ENCODE measurements at places on chromosomes 3 and 15.

- no peak for DNase-seq
Observed at GRCh38 chr15:70547846-70548487, 215.4 kb downstream of the UACA start.

DNA sequence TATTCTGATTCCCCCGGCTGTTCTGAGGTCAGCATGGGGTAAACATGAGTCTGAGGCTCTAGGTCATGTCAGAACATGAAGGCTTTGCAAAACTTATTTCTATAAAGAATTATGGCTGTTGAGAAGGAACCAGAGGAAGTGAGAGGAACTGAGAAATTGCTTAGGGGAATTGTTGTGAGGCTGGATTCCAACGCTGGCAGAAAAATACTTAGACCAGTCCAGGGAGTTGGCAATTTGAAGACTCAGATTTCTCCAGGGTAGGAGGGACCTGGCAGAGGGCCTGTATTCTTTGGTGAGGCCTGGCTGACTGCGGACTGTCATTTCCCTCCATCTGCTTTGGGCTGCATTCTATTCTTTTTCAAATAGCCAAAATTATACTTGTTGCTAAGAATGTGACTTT is 155.5 kb downstream of the PLD1 start:
- DNase-seq = no peak

DNA sequence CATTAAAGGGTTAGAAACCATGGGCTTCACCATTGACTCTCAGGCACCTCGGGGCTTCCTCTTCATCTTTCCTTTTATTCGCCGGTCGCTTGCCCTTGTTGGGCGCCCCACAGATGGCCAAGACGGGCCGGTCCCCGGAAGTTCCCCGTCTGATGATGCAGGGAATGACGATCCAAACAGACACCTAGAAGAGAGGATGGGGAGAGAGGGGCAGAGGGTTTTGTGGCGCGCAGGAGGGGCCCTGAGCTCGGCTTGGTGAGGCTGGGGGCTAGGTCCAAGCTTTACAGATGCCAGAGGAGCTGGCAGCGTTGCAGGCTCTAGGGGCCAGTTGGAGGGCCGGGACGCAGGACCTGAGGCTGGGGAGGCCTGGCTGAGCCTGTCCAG is 532 bp upstream of the ESYT3 start:
- DNase-seq = no peak

- no peak for DNase-seq
Observed at GRCh38 chr3:129036222-129037092, 24.1 kb upstream of the GP9 start.

DNA sequence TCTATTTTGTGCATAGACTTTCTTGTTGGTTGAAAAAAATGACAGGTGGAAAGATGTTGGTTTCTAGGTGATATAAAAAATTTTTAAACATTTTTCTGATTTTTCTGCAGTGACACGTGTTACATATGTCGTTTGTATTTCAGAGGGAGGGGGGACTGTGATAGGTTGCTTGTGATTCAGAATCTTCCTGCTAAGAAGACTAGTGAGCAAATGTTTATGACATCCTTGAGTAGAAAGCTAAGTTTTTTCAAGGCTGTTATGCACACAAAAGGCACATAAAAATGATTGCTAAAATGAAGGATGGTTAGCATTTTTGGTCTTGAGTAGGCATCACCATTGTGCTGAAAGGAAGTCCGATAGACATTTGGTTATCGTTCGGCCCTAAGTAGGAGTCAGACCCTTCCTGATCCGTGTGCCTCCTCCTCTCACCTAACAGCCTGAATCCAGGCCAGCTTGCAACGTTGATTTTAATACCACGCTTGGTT is 1.5 kb downstream of the ZNF639 start:
- DNase-seq = peak; percentile 32

GRCh38 chr3:185060655-185061054 is 92.2 kb downstream of the C3orf70 start:
- DNase-seq = no peak

DNA sequence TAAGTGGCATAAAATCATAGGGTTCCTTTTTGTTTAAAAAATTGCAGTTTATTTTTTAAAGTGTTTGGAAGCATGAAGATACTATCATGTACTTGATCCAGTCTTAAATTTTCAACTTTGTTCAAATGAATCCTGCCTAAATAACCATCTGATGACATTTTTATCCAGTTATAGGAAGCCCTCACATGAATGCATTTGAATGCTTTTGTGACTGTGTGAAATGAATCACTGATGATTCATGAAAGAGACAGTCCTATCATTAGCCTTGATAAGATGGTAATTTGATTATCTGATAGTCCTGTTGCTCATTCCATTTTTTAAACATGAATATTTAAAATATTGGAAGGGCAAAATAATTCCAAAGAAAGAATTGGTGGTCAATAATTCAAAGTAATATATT is 401.9 kb upstream of the ROBO2 start:
- DNase-seq = no peak

DNA sequence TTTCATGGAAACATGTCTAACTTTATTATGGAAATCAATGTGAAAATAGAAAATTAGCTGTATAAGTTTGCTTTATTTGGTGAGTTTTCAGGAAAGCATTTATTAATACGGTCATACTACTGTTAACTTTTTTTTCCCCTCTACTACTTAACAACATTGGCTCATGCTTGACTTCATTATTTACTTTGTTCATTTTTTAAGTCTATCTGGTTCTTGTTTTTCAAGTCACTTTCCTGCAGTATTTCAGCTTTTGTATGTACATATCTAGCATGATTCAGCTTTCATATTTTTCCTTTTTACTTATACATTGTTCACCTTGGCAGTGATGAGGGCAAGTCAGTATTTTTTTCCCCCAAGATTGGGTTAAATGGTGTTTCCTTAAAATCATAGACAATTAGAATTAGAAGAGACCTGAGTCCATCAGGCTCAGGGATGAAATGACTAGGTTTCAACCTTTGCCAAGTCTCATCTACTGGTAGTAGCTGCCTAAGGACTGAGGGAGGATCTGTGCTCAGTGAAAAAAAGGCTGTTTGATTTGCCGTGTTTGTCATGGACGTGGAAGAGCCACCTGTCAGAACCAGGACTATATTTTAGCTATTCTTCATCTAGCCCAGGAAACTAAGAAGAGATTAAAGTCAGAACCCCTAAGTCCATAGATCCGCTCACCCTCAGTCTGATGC is 15.4 kb downstream of the TMOD3 start:
- DNase-seq = no peak

- DNase-seq = no peak
Observed at GRCh38 chr15:20358779-20359414, 182.7 kb downstream of the GOLGA6L6 start.

DNA sequence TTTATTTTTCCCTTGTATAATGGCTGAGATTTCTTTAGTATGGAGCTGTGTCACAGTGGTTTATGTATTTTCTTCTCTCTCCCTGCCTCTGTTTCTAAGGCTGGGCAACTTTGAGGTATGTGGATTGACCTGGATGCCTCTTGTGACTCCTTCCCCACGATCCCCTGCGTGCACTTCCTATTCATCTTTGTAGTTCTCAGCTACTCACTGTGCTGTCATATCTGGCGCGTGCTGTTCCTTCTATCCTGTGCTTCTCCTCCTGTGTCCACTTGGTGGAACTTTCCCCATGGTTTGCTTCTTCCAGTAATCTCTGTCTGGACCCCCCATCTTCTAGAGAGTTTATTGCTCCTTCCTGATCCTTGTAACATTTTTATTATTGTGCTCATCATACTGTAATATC is 97.3 kb downstream of the AKAP13 start:
- DNase-seq = no peak

DNA sequence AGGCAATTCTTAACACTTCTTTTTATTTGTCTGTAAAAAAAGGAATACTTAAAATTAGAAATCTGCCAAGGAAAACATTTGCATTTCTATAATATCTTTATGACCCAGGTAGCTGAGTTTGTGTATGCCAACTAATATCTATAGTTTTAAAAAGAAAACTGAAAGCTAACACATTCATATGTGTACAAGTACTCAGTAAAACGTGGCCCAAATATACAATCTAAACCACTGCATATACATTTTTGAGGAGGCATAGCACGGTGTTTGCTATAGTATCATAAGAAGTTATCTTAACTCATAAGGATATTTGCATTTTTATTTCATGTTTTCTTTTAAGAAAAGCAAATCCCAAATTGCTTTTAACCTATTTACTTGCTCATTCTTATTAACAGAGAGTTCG is 172.7 kb downstream of the ZBTB20 start:
- DNase-seq = no peak

DNA sequence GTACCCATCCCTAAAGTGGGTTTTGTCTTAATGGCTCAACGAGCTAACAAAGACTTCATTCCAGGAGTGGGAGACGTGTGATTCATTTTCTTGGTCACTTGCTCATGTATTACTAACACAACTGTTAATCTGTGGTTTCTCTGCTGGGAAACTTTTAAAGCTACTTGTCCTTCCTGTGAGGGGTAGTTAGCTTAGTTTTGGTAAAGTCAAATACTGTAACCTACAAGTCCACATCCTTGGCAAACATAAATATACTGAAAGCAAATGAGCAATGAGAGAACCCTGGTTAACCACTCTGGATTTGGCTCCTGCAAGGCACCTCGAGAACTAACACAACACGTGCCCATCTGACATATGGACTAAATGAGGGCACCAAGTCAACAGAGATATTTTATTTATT is 19.9 kb downstream of the NOX5 start:
- no peak for DNase-seq

DNA sequence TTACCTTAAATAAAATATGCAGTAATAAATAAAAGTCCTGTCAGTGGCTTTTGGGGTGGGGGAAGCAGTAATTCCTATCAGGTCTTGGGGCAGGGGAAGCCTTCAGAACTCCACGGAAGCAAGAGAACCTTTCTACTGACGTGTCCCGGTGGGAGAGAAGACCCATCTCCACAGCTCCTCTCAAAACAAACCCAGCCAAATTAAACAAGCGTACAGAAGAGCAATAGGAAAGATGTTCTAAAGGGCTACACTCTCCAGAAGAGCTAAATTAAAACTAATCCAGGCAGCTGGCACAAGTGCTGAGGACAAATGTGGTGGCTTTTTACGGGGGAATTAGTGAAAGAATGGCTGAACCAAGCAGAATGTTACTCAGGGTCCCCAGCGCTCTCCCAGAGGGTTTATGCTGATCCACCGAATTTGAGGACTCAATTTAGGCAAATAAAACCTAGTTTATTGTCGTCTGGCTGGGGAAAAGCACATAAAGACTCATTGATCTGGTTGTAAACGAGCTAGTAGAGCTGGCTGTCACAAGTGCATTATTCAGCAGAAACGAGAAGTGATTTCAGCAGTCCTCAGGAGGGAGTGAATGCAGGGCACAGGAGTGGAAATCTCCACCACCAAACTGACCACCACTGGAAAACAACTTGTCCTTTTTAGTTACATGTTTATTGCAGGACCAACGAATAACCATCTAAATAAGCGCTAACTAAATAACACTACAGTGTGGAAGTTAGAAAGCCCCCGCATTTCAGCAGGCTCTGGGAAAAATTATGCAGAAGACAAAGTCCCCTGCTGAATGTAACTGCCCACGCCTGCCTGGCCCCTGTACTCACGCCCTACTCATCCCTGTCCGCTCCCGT is 13.5 kb downstream of the BFSP2 start:
- DNase-seq = no peak

GRCh38 chr3:128818186-128818787 is 61.1 kb upstream of the ACAD9 start:
- DNase-seq = no peak

- DNase-seq = no peak
Observed at GRCh38 chr3:49626101-49626581, 48.0 kb upstream of the APEH start.

GRCh38 chr3:178768072-178768864 is 232.0 kb downstream of the KCNMB2 start:
- DNase-seq = no peak

DNA sequence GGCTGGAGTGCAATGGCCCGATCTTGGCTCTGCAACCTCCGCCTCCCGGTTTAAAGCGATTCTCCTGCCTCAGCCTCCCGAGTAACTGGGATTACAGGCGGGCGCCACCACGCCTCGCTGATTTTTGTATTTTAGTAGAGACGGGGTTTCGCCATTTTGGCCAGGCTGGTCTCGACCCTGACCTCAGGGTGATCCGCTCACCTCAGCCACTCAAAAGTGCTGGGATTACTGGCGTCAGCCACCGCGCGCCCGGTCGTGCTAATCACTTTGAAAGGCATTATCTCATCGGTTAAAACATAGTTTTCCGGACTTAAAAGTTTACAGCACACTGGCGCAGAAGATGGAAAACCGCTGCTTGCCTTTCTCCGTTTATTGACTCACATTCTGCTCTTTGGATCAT is 27.6 kb upstream of the MTHFS start:
- no peak for DNase-seq

- no peak for DNase-seq
Observed at GRCh38 chr3:63921741-63922482, 9.7 kb upstream of the SCAANT1 start.

GRCh38 chr15:85692321-85692720 is 102.4 kb downstream of the KLHL25 start:
- DNase-seq = no peak

DNA sequence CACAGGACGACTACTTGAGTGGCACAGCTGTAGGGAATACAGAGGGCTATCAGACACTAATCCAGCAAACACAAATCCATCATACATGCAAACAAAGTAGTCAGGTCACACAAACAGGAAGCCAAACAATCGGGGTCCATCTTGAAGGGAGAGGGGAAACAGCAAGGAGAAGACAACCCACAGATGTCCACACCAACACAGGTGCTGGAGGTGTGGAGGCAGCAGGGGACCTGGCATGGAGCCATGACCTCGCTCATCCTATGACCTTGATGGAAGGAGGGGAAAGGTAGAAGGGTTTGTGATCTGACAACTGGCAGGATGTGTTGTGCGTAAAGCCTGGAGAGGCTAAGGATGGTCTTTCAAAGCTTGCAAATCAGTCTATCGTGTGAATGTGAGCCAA is 39.9 kb upstream of the SKOR1 start:
- no peak for DNase-seq

- no peak for DNase-seq
Observed at GRCh38 chr3:20403986-20404740, 218.2 kb upstream of the SGO1 start.

DNA sequence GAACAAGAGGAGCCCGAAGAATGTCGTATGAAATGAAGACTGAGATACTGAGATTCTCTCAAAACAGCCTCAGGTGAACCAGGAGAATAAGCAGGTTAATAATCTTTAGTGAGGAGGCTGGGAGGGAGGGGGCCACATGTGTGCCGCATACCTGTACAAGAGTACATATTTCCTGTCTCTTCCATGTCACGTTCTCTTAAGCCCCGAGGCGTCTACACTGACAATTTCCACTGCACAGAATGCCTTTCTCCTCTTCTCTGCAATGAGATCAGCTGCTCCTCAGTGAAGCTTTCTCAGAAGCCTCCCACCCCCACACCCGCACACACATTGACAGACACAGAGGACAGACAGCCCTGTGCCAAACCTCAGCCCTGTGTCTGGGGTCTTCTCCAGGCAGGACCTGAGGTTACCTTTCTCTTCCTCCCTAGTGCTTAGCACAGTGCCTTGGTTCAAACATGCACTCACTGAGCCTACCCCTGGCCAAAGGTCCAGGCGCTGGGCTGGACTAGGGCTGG is 55.4 kb downstream of the PDZRN3 start:
- DNase-seq = no peak

GRCh38 chr3:10568549-10568948 is 63.2 kb upstream of the ATP2B2 start:
- DNase-seq = no peak

Measured in central memory CD4-positive, alpha-beta T cell (primary cell).